Tibial artery (tissue), 4 donors: ENCODE measurements at places on chromosomes 7 and 10.

DNA sequence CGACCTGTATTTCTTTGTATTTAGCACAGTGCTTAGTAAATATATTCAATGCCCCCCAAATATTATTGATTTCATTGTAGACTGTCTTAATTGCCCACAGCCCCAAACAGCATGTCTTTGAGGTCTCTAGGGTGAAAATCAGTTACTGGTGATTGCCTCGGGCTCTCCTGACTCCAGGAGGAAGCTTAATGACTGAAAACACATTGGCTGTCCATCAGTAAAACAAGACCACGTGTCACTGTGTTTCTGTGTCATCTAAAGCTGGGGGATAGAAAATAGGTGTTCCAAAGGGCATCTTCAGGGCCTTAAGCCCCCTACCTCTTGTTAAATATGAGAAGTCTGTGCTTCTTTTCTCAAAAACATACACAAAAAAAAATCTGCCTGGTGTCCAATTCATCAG, 67.9 kb downstream of the CACNA2D1 start:
- H3K4me3 ChIP-seq: no peak overlapping the region
- DNase-seq: no peak
- H3K36me3 ChIP-seq: no peaks in the 10 kb centered on the region
- no peaks in the 10 kb centered on the region for H3K4me1 ChIP-seq
- no peak overlapping the region for H3K27ac ChIP-seq

DNA sequence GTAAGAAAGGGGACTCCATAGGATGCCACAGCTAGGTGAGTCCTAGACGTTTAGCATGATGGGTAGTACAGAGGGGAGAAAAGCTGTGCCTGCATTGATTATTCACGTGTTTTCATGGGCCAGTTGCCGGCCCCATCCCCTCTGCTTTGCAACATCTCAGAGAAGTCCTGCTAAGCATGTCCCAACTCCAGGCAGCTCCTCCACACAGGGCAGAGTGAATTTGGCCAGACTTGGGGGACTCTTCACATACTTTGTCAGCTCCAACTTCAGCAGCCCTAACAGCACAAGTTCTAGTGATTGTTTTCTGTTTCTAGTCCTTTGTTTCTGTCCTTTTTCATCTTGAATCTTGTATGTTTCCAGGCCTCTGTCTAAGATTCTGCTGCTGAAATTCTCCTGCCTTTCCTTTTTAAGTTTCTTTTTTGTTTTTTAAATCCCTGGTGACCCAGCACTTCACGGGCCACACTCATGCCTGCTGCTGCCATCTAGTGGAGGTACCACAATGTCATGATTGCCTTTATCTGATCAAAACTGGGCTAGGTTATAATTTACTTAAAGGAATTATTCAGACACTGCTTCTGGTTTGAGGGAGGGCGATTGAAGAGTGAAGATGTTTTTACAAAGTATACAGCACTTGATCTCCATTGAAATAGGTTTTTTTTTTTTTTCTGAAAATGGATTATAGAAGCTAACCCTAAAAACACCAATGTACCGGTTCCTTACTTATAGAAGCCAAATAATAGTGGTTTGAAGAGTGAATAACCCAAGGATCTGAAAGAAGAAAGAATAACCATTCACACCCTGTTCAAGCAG, 276.9 kb downstream of the CSTF2T start:
- H3K36me3 ChIP-seq: no peaks in the 10 kb centered on the region
- DNase-seq: peak; percentile 70
- H3K27ac ChIP-seq: peak overlapping the region; percentile 72

GRCh38 chr10:7412237-7412927, 1.5 kb upstream of the SFMBT2 start:
- H3K27ac ChIP-seq: no peak overlapping the region
- H3K27me3 ChIP-seq: no peaks in the 10 kb centered on the region
- peaks cover 35% of the 10 kb centered on the region for H3K4me1 ChIP-seq
- no peaks in the 10 kb centered on the region for H3K36me3 ChIP-seq
- peak overlapping the region; percentile 68 for H3K4me3 ChIP-seq
- DNase-seq: no peak

- peaks cover 41% of the 10 kb centered on the region for H3K27me3 ChIP-seq
- H3K4me3 ChIP-seq: no peak overlapping the region
- no peaks in the 10 kb centered on the region for H3K4me1 ChIP-seq
- no peaks in the 10 kb centered on the region for H3K36me3 ChIP-seq
- no peak for DNase-seq
These were observed 75.9 kb downstream of the MYL10 start for GRCh38 chr7:101553018-101553770.

DNA sequence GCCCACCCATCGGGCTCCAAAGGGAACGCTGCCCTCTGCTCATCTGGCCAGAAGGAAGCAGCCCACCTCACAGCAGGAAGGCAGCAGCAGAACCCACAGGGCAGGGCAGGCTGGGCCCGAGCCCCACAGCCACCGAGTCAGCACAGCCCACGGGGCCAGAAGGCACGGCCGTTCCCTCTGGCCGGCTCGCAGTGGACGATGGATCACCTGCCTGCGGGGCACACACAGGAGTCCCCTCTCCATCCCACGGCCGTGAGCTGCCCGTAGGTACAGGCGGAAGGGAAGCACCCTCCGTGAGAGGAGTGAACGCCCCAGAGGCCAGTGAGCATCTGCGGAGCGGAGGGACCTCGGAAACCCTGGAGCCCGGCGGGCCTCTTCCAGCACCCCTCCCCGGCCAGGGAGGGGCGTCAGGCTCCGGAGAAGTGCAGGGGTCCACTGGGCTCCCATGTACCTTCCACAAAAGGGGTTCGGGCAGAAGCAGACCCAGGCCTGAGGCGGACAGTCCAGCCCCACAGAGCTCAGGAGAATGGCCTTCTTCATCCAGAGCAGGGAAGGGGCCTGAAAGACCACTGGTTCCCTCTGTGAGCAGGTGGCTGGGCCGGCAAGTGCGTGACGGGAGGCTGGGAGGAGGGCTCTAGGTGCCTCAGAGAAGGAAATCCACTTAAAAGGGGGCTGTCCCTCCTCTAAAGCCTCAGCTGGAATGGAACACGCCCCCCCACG, 11.7 kb downstream of the NUDT1 start:
- DNase-seq: no peak
- no peaks in the 10 kb centered on the region for H3K27me3 ChIP-seq
- H3K27ac ChIP-seq: no peak overlapping the region
- H3K36me3 ChIP-seq: no peaks in the 10 kb centered on the region
- H3K4me3 ChIP-seq: no peak overlapping the region

GRCh38 chr7:99997545-99998137, 17.8 kb upstream of the ZKSCAN1 start:
- no peaks in the 10 kb centered on the region for H3K36me3 ChIP-seq
- peak; percentile 23 for DNase-seq
- peak overlapping the region; percentile 60 for H3K4me3 ChIP-seq

DNA sequence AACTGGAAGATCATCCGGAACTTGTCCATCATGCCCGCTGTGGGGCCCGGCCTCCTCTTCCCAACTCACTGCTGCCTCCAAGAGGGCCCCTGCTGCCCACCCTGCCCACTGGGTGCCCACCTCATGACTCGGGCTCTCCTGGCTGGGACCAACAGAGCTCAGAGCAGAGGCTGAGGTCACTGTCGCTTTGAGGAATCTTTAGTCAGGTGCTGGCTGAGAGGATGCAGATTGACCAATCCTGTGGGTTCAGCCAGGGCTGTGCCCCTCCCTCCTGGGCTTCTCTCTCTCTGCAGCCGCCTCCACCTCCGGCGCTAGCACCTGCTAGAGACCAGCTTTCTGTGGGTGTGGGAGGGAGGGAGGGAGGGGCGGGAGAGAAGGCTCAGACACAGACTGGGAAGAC, at the start of gene CALHM1:
TSS of gene CALHM1 (minus strand) at position 181 of the 400 bp plus-strand sequence. CDS start at position 32, 149 bp downstream.
- H3K4me1 ChIP-seq: no peaks in the 10 kb centered on the region
- no peak for DNase-seq
- H3K36me3 ChIP-seq: no peaks in the 10 kb centered on the region
- H3K27ac ChIP-seq: no peak within 1 kb of the TSS

GRCh38 chr10:44774676-44775401, 136.3 kb upstream of the TMEM72 start:
- no peaks in the 10 kb centered on the region for H3K27me3 ChIP-seq
- no peaks in the 10 kb centered on the region for H3K36me3 ChIP-seq
- H3K27ac ChIP-seq: no peak overlapping the region
- peaks cover 2% of the 10 kb centered on the region for H3K4me1 ChIP-seq
- no peak for DNase-seq

DNA sequence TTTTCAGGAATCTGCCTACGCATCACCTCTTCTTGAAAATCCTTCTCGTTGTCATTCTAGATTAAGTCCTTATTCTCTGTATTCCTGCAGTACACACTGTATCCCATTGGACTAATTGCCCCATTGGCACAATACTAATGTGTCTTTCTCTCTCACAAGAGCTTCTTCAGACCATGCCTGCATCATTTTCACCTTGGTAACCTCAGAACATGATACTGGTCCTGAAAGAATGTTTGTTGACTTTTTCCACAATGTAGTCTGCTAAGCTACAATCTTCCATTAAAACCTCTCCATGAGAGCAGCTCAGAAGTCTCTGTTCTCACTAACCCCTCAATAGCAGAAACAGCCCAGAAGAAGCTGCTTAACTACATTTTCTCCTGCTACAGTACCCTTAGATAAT, 270.7 kb downstream of the PCDH15 start:
- H3K4me1 ChIP-seq: no peaks in the 10 kb centered on the region
- no peaks in the 10 kb centered on the region for H3K27me3 ChIP-seq
- no peaks in the 10 kb centered on the region for H3K36me3 ChIP-seq

- no peaks in the 10 kb centered on the region for H3K36me3 ChIP-seq
- H3K4me1 ChIP-seq: no peaks in the 10 kb centered on the region
- H3K27me3 ChIP-seq: no peaks in the 10 kb centered on the region
These were observed 10.3 kb upstream of the KCNK18 start for GRCh38 chr10:117186832-117187615.

DNA sequence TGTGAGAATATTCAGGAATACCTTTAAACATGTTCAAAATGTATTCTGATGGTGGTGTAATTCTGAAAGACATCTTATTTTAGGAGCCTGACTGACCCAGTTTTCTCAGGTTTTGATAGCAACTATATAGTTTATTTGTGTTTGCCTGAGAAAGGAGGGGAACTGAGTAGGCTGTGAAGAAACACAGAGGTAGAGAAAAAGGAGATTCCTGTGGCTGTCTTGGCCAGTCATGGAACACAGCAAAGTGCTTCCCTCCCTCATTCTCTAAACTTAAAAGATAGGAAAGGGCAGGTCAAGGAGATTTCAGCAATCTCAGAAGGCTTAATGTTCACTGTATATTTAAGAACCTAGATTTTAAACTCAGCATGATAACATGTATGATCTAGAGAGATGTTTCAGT, 43.5 kb downstream of the ZMYND11 start:
- peaks cover 19% of the 10 kb centered on the region for H3K36me3 ChIP-seq
- no peaks in the 10 kb centered on the region for H3K4me1 ChIP-seq
- no peak overlapping the region for H3K4me3 ChIP-seq

GRCh38 chr7:50166997-50167965, 74.2 kb upstream of the ZPBP start:
- H3K4me1 ChIP-seq: no peaks in the 10 kb centered on the region
- H3K36me3 ChIP-seq: no peaks in the 10 kb centered on the region
- H3K27me3 ChIP-seq: no peaks in the 10 kb centered on the region
- H3K4me3 ChIP-seq: no peak overlapping the region
- H3K27ac ChIP-seq: no peak overlapping the region
- DNase-seq: no peak

DNA sequence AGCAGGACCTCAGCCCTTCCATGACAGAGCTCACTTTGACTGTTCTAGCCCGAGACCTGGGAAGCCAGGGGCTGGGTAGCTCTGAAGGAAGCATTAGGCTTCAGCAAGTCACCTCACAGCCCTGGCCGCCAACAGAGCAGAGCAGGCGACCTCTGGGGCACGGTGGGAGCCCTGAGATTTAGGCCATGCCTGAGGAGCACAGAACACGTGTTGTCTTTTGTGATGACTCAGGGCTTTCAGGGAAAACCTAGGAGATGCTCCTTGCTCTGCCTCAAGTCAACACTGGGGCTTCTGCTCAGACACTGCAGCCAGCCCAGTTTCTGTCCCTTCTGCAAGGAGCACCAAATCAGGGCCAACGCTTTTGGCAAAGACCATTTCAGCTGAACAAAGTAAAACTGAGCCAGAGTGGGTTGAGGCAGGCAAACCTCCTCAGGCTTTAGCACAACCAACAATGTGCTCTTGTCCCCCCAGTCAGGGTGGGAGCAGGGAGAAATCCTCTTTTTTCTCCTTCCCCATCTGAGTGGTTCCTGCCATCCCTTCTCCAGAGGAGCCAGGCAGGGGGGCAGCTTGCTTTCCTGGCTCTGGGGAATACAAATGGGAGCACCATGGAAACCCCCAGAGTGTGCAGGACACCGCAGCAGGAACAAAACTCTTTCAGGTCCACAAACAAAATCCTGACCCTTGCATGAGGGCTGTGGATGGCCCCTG, 14.4 kb downstream of the CAMK2G start:
- H3K4me3 ChIP-seq: no peak overlapping the region
- H3K36me3 ChIP-seq: peaks cover 28% of the 10 kb centered on the region
- peak overlapping the region; percentile 86 for H3K27ac ChIP-seq
- no peaks in the 10 kb centered on the region for H3K27me3 ChIP-seq
- peaks cover 6% of the 10 kb centered on the region for H3K4me1 ChIP-seq
- DNase-seq: no peak

- H3K27me3 ChIP-seq: no peaks in the 10 kb centered on the region
- no peak overlapping the region for H3K27ac ChIP-seq
- no peak overlapping the region for H3K4me3 ChIP-seq
These were observed 74.5 kb downstream of the HPSE2 start for GRCh38 chr10:99161165-99161564.

- DNase-seq: no peak
- H3K4me3 ChIP-seq: no peak overlapping the region
- H3K36me3 ChIP-seq: peaks cover 13% of the 10 kb centered on the region
- H3K27me3 ChIP-seq: no peaks in the 10 kb centered on the region
- H3K4me1 ChIP-seq: peaks cover 10% of the 10 kb centered on the region
- H3K27ac ChIP-seq: peak overlapping the region; percentile 96
These were observed 97.8 kb upstream of the PPIF start for GRCh38 chr10:79249186-79250121.

DNA sequence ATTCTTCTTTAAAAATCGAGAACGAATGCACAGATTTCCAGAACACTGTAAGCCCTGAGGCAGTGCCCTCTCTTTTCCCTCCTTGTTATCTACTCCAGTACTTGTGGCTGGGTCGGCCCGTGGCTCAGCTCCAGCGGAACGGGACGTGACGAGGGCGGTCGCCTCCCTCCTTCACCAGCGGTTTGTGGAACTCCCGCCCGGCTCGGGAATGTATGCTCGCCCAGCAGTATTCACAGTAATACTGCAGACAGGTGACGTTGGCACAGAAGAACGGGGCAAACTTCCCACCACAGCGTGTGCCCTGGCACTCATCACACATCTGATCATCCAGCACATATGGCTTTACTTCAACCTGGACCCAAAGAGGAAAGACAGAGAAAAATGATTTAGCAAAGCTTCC, 128.5 kb downstream of the BTAF1 start:
- no peaks in the 10 kb centered on the region for H3K27me3 ChIP-seq
- no peak overlapping the region for H3K4me3 ChIP-seq
- H3K4me1 ChIP-seq: no peaks in the 10 kb centered on the region
- no peaks in the 10 kb centered on the region for H3K36me3 ChIP-seq

GRCh38 chr7:32072397-32072796, 2.2 kb upstream of the PDE1C start:
- H3K27me3 ChIP-seq: no peaks in the 10 kb centered on the region
- no peak overlapping the region for H3K27ac ChIP-seq
- H3K4me1 ChIP-seq: peaks cover 24% of the 10 kb centered on the region
- no peak for DNase-seq
- H3K36me3 ChIP-seq: no peaks in the 10 kb centered on the region
